Activated T-cell treated with anti-CD3 and anti-CD28 coated beads, Interleukin-2, amount 50 U/mL, for 72 hours (primary cell): ENCODE measurements at places on chromosomes 5 and 9. TPM values are rescaled to one million over a fixed set of nuclear protein-coding genes. Genes with fewer than 3 reads are reported as not detected.

DNA sequence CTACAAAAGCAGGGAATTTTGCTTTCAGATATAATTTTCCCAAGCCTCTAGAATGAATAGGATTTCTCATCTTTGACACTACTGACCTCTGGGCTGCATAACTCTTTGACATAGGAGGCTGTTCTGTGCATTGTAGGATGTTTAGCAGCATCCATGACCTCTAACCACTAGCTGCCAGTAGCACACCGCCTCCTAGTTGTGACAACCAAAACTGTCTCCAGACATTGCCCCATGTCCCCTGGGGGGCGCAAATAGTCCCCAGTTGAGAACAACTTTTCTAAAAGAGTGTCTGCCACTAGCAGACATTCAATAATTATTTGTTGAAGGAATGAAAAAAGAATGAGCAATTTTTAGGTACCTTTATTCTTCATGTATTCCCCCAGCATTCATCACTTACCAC lies 51.8 kb downstream of the POU4F3 start:
- DNase-seq = no peak

DNA sequence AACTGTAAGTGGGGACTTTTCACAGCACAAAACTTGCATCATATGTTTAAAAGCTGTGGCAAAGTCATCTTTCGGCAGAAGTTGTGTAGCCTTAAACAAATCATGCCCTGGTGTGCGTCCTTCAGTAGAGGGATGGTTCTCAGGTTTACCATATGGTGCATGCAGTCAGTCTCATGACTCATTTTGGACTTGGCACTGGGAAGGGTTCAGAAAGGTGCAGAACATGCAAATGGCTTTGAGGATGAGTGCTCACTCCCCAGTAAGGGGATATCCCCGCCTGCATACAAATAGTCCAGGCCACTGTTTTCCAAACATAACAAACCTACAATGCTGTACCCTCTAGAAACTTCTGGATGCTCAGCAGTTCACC lies 260.3 kb downstream of the NDUFS4 start:
- DNase-seq = no peak

GRCh38 chr5:106127341-106127781 lies 1543.4 kb downstream of the EFNA5 start:
- no peak for DNase-seq

- no peak for DNase-seq
Observed at GRCh38 chr9:13705373-13705772, 425.9 kb upstream of the MPDZ start.

DNA sequence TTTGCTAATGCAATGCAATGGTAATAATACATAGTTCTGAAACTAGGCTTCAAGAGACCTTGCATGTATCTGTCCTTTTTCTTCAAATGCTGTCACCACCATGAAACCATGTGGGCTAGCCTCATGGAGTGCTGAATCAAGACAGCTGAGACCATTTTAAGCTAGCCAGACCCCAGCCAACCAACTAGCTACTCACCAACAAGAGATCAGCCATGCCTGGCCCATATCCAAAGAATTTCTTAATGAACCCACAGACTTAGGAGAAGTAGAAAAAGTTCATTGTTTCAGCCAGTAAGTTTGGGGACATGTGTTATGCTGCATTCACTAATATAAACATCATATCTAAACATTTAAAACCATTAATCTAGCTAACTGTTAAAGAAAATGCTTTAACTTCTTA lies 139.8 kb upstream of the EDIL3 start:
- no peak for DNase-seq

DNA sequence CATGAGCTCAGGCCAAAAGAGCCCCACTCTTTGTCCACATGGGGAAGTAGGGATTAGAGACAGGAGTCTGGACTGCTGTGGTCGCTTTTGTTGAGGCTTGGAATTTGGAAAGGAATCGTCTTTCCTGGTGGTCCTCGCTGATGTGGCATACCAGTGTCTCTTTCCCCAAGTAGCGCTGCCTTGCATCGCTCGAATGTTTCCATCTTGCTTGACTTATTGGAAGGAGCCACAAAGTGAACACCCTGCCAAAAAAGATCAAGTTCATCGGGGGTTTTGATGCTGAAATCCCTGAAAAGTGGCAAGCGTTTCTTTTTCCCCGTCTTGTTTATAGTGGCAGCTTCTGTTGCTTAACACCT lies 161.3 kb downstream of the MACROH2A1 start:
- DNase-seq = no peak

GRCh38 chr9:124754289-124754688 lies 16.8 kb downstream of the NR6A1 start:
- DNase-seq = no peak

- no peak for DNase-seq
Observed at GRCh38 chr5:103298607-103299188, 40.1 kb downstream of the MACIR start.

DNA sequence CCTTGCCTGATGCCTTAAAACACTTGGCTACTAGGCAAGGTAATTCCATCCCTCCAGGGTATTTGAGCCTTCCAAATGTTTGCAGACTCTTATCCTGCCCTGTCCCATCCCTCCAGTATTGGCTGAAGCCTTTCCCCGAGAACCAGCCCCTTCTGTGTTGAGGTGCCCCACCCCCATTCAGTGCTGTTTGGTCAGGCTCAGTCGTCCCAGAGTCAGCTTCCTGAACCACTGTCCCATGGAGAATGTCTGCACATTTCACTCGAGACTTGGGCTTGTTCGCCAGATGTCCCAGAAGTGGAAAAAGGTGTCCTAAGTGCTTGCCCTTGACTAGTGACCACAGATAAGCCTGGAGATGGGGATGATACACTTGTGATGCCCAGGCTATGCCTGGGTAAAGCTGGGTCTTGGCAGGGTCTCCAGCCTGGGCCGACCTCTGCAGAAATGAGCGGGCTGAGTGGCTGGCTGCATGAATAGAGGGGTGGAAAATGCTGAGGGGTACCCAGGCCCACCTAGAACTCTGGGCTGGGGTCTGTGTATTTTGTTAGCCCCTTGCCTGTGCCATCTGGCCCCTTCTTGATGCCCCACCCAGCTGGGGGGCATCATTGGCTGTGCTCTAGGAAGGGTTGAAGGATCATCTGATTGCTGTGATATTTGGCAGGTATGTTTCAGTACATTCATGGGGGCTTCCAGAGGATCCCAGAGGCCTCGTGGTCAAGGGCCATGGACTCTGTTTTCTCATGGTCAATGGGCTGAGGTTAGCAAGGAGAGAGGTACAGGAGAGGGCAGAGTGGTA lies 178.4 kb downstream of the MACROH2A1 start:
- DNase-seq = no peak

- no peak for DNase-seq
Observed at GRCh38 chr5:119168401-119168800, 97.5 kb downstream of the DMXL1 start.

GRCh38 chr5:178431782-178432165 lies 158.4 kb downstream of the COL23A1 start:
- DNase-seq = no peak

GRCh38 chr5:31453522-31453921 lies 78.4 kb downstream of the DROSHA start:
- no peak for DNase-seq

DNA sequence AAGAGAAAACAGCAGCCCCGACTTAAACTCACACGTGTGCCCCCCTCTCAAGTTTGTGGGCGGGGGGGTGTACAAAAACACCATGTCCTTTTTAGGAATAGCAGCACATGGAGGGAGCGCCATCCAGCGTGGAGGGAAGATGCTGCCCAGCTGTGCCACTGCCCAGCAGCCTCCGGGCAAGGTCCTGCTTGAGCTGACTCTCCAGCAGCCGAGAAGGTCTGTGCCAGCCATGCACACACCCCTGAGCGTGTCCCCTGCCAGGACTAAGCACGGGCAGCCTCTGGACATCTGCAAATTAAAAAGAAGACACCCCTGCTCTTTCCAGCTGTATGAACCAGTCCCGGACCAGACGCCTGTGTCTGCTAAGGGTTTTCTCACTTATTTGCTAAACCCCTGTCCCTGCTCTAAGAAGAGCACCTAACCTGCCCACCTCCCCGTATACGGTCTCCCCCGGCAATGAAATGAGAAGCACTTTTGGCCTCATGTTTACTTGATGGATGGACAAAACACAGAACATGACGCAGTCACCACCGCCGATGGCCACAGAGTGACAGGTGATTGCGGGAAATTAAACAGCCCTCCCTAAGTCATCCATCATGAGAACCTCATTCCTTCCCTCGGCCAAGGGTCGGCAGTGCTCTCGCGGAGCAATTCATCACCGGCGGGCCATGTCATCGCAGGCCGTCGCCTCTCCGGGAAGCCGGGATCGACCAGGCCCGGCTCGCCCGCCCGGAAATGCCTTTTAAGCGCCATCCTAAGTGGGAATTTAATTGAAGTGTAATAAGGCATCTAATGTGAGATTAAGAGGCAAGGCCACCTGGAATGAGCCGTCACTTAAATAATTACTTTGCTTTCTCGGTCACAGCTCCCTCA lies 96.9 kb downstream of the OLFM1 start:
- DNase-seq = no peak

DNA sequence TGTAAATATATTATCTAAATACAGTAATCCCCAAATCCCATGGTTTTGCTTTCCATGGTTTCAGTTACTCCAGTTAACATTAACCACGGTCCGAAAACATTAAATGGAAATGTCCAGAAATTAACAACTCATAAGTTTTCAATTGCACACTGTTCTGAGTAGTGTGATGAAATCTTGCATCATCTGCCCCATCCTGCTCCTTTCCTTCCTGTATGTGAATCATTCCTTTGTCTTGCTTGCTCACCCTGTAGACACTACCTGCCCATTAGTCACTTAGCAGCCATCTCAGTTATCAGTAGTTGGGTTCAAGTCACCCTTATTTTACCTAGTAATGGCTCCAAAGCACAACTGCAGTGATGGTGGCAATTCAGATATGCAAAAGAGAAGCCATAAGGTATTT lies 1568.5 kb upstream of the WWC1 start:
- peak; percentile 1 for DNase-seq

DNA sequence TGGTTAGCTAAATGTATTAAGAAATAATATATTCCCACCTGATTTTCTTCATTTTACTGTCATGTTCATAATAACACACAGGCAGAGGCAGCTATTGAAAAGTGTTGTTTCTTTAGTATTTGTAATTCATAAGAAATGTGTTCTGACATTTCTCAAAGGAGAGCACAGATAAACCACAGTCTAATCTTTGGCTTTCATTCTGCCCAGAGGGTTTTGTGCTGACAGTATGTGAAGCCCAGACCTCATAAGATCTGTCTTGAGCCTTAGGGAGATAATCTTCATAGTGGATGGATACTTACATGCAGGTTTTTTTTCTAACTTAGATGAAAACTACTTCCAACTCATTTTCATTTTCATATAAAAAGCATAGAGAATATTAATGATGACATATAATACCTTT lies 206.1 kb downstream of the CHSY3 start:
- no peak for DNase-seq

DNA sequence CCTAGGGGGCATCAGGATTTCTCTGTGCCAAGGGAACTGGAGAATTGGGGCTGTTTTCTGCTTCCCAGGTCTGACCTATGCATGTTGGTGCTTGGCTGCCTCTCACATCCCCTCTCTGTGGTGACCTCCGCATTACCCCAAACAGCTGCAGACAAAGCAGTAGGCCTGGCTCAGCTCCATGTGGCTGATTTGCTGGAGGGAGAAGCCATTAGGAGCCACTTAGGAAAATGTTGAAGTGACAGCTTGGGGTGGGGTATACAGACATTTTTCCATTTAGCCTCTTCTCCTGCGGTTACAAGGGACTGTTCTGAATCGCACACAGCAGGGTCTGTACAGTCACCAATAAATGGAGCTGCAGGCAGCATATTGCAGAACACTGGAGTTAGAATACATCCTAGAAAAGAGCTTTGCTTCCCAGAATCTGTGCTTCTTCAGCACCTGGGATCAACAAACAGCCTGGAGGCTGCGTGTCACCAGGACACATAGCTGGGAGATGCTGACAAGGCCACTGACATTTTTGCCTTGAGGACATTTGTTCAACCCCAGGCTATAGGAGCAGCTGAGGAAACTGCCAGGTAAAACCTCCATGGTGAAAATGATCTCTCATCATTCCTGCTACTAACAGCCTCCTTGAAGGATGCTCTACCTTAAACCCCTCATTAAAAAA lies 335.3 kb downstream of the DIRAS2 start:
- DNase-seq = no peak

DNA sequence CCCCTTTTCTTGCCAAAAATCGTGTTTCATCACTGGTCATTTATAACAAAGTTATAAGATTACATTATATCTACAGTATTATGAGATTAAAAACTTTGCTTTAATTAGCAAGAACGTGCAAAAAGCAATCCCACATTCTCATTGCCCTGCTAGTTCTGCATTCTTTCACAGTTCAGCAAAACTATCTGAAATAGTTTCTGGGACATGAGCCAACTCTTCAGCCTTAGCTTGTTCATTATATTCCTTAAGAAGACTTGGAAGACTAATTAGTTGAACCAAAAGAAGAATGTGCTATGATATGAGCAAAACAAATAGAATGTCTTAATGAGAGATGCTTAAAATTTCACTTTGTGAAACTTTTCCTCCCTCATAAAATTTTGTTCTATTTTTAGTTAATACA lies 76.7 kb downstream of the ITGA1 start:
- DNase-seq = no peak

DNA sequence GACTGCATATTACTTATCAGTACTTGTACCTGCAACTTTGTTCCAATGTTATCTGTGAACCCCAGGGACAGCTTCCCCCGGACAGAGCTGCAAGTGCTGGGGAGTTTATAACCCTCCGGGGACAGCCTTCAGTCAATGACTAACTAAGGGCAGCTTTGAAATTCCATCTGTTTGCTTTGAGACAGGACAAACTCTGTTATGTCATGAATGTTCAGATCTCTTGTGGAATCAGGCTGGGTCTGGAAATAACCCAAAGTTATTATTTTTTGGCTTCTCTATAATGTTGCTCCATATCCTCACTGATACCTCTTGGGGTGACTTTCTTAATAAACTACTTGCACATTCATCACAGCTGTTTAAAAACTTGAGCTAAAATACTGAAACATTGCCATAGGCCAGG lies 617.5 kb upstream of the TLE4 start:
- no peak for DNase-seq

- peak; percentile 74 for DNase-seq
Observed at GRCh38 chr5:82174128-82174918, 103.8 kb downstream of the RPS23 start.

DNA sequence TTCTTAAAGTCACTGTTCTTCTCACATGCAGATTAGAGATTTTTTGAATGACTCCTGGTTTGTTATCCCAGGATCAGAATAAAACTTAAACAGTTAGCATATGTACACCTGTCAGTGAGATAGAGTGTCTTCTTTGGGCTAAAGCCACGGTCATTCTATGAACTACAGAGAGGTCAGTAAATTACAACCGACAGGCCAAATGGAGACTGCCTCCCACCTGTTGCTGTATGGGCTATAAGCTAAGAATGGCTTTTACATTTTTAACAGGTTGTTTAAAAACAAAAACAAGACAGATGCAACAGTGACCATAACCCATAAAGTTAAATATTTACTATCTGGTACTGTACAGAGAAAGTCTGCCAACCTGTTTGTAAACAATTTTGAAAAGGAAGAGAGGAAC lies 125.7 kb downstream of the ELAVL2 start:
- DNase-seq = no peak

TRAPPC13 gene
- 29.5 TPM for total RNA-seq

C9orf153 gene
- not detected for total RNA-seq

ELOVL7 gene
- 2.7 TPM for total RNA-seq

RETREG1 gene
- 29.4 TPM for total RNA-seq

SEC16A gene
- total RNA-seq = 69.5 TPM

PCDH12 gene
- 0.58 TPM for total RNA-seq

WDR38 gene
- not detected for total RNA-seq

ZDHHC11 gene
- 28.3 TPM for total RNA-seq

CATSPER3 gene
- 1.1 TPM for total RNA-seq

CHSY3 gene
- total RNA-seq = not detected
